ENCODE measurements at places on chromosomes 3 and 15. TPM values are rescaled to one million over a fixed set of nuclear protein-coding genes. Genes with fewer than 3 reads are reported as not detected.
A peak's percentile ranks its signal among the peaks of the same experiment; 100 is the strongest.

Gene CFAP20DC
- total RNA-seq, result 1.9 TPM

Gene MRPS11
- total RNA-seq, result 71.7 TPM

Gene CYP8B1
- total RNA-seq, result not detected

Gene ACKR2
- not detected for total RNA-seq

GRCh38 chr3:123952844-123953520 lies 8.0 kb downstream of the CCDC14 start:
- no peak overlapping the region for H3K4me3 ChIP-seq
- H3K27me3 ChIP-seq, result no peaks in the 10 kb centered on the region
- peaks cover 7% of the 10 kb centered on the region for H3K36me3 ChIP-seq
- no peak overlapping the region for H3K27ac ChIP-seq
- no peaks in the 10 kb centered on the region for H3K4me1 ChIP-seq

- H3K4me3 ChIP-seq, result no peak overlapping the region
- no peaks in the 10 kb centered on the region for H3K36me3 ChIP-seq
- H3K27me3 ChIP-seq, result no peaks in the 10 kb centered on the region
- no peak for DNase-seq
- no peak overlapping the region for H3K27ac ChIP-seq
Measured at GRCh38 chr15:29682361-29682760, 139.9 kb downstream of the TJP1 start.

DNA sequence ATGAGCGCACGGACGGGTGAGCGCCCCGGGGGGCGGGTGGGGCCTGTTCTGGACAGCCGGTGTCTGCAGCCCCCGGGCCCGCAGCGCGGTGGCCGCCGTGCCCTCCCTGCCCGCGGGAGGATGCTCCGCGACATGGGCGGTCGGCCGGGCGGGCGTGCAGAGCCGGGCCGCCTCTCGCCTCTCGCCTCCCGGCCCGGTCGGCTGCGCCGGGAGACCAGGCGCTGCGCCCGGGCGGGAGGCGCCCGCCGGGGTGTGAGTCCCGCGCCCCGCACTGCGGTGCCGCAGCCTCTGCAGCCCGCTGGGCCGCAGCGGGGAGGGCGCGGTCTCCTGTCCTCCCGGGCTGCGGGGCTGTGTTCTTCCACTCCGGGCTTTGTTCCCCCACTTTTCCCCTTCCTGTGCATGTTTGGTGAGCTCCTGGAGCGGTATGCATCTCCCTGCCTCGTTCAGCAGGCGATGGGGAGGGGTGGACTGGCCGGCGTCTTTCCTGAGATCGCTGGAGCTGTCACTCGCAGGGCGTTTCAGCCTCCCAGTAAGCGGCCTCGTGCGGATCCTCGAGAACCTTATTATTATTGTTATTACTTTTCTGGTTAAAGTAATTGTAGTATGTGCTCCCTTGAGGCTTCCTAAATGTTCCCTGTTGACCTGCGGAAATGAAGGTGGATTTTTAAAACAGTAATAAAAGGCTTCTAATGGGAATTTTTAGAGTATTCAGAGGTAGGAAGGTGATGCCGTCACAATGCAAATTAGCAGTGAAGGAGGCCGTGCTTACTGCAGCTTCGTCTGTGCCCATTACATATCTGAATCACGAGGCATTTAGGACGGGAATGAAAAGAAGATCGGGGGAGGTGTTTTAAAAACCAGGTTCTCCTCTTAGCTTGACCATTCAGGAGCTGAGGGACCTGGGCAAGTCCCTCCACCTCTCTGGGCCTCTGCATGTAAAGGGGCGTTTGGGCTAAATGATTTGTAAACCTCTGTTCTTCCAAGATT lies 593 bp downstream of the TMOD2 start:
- DNase-seq, result peak; percentile 24
- H3K36me3 ChIP-seq, result no peaks in the 10 kb centered on the region
- H3K4me3 ChIP-seq, result peak overlapping the region; percentile 40
- H3K27me3 ChIP-seq, result peaks cover 65% of the 10 kb centered on the region
- no peak overlapping the region for H3K27ac ChIP-seq
- peaks cover 3% of the 10 kb centered on the region for H3K4me1 ChIP-seq

GRCh38 chr15:33132233-33132580 lies 62.3 kb downstream of the FMN1 start:
- no peak overlapping the region for H3K27ac ChIP-seq
- DNase-seq, result no peak
- H3K36me3 ChIP-seq, result no peaks in the 10 kb centered on the region
- no peak overlapping the region for H3K4me3 ChIP-seq

DNA sequence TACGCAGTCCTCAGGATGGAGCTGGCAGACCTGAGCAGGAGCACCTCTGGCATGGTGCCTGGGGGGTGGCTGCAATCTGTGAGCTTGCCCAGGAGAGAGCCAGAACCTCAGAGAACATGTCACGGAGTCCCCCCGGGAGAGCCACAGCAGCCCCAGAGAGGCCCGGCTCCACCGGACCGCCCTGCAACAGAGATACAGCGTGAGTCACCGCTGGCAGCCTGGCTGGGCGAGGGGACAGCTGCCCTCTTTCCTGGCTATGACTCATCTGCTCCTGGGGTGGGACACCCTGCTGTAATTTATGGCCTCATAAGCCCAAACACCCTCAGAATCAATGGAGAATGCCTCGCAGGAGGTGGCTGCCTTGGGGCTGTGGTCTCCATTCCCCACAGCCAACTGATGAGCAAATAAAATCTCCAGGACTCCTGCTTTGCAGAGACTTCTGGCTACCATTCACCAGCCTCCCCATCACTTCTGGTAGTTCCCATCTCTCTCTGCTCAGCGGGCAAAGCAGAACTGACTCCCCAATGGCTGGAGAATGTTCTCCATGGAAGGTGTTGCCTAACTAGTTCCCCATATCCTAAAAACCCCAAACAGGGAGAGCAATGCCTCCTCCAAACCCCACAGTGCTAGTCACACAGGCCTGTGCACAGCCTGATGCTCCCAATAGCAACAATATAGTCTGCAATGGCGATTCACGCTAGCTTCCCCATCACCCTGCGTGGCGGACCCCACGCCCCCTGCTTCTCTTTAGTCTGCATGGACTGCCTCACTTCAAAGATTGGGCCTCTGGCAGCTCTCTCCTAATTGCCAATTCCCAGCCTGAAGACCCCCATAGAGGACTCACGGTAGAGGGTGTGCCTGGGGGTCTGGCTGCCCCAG lies 21.6 kb downstream of the ACSBG1 start:
- H3K27ac ChIP-seq, result no peak overlapping the region
- H3K4me1 ChIP-seq, result peaks cover 5% of the 10 kb centered on the region
- no peaks in the 10 kb centered on the region for H3K36me3 ChIP-seq
- DNase-seq, result peak; percentile 72
- no peaks in the 10 kb centered on the region for H3K27me3 ChIP-seq
- H3K4me3 ChIP-seq, result no peak overlapping the region

DNA sequence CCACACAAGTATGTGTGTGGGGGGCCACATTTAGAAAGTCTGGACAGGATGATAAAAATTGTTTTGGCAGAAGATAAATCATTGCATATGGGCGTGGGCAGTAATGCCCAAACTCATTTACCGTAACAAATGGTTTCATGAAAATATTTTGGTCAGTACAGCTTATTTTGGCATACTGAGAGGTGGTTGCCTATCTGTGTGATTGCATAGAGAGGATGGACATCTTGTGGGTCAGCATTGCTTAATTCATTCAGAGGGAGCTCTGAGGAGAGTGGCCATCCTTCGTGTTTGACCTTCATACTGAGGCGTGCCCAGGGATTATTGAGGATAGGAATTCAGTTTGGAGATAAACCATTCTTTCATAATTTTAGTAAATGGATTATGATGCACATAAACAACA lies 162.5 kb downstream of the GAP43 start:
- H3K4me3 ChIP-seq, result no peak overlapping the region
- DNase-seq, result no peak
- no peaks in the 10 kb centered on the region for H3K36me3 ChIP-seq
- no peak overlapping the region for H3K27ac ChIP-seq
- peaks cover 10% of the 10 kb centered on the region for H3K4me1 ChIP-seq
- H3K27me3 ChIP-seq, result peaks cover 6% of the 10 kb centered on the region

DNA sequence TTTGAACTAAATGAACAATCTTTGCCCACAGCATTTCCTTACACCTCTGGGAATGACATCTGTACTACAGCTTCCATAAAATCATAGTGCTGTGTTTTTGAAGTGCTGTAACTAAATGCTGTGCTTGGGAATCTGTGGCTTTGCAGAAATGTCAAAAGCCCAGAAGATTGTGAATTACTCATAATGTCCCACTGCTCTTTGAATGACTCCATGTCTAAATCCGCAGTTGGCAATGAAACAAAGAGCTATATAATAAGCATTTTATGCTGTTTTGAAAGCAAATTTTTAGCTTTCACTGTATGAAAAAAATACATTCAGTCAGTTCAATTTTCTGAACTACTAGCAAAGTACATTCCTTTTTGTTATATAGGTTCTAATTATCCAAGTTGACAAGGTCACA lies 88.6 kb upstream of the ADAMTS17 start:
- DNase-seq, result no peak
- no peaks in the 10 kb centered on the region for H3K36me3 ChIP-seq
- no peaks in the 10 kb centered on the region for H3K4me1 ChIP-seq
- H3K27me3 ChIP-seq, result no peaks in the 10 kb centered on the region
- no peak overlapping the region for H3K4me3 ChIP-seq

DNA sequence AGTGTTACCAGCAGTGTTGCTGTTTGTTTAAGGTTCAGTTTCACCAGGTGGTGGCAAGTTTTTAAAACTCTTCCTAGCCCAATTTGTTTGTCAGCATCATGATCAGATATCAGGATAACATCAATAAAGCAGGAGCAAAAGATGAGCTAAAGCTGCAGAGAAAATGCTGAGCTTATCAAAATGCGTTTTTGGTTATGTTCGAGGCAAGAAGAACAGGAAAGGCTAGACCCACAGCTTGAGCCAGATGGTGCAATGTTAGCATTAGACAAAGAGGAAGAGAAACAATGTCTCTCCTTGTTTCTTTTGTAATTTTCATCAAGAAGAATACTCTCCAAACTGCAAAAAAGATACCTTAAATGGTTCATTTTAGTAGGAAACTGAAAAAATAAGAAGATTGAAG lies 66.2 kb downstream of the THRB start:
- no peaks in the 10 kb centered on the region for H3K27me3 ChIP-seq
- DNase-seq, result no peak
- no peak overlapping the region for H3K27ac ChIP-seq
- no peak overlapping the region for H3K4me3 ChIP-seq
- no peaks in the 10 kb centered on the region for H3K4me1 ChIP-seq
- H3K36me3 ChIP-seq, result no peaks in the 10 kb centered on the region
